ENCODE measurements at places on chromosomes 3 and 15.

GRCh38 chr15:100201376-100202280 lies 140.1 kb downstream of the ADAMTS17 start:
- DNase-seq: no peak

GRCh38 chr15:94579286-94579685 lies 347.9 kb downstream of the MCTP2 start:
- DNase-seq: no peak

DNA sequence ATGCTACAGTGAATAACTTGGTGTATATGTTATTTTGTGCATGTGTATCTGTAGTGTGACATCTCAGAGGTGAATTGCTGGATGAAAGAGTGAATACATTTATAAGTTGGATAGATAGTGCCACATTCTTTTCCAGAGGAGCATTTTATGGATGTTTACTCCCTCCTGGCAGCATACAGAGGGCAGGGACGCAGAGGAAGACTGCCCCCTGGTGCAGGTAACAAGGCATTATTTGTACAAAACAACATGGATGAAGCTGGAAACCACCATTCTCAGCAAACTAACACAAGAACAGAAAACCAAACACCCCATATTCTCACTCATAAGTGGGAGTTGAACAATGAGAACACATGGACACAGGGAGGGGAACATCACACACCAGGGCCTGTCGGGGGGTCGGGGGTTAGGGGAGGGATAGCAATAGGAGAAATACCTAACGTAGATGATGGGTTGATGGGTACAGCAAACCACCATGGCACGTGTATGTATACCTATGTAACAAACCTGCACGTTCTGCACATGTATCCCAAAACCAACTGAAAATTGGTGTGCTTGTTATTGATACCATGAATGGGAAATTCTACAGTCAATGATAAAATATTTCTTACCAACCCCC lies 57.9 kb upstream of the CTXND1 start:
- DNase-seq: no peak

GRCh38 chr3:83500931-83501330 lies 1457.9 kb upstream of the CADM2 start:
- DNase-seq: no peak

GRCh38 chr3:12660196-12660595 lies 3.7 kb downstream of the RAF1 start:
- DNase-seq: no peak

DNA sequence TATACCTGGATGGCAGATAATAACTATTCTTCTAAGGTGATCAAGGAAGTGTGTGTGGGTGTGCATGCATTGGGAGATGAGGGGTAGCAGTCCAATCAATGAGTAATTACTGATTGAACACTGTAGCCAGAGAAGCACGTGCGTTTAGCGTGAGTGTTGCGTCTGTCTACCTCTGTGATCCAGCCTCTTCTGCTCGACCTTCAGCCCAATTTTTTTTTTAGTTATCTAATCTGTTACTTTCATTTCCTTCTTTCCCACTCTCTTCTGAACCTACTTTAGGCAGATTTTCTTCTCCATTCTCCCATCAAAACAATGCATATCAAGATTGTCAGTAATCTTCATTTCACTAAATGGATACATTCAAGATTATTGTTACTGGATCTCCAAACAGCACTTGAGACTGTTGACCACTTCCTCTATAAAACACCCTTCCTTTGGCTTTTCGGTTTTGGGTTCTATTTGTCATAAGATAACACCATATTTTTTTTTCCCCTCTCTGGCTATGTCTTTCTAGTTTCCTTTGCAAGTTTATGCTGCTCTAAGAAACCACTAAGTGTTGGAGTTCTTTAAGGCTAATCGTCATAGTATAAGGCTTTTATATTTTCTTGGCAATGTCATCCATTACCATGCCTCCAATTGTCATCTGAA lies 41.0 kb downstream of the MCTP2 start:
- no peak for DNase-seq

GRCh38 chr3:182740710-182741109 lies 52.6 kb upstream of the ATP11B start:
- DNase-seq: no peak

DNA sequence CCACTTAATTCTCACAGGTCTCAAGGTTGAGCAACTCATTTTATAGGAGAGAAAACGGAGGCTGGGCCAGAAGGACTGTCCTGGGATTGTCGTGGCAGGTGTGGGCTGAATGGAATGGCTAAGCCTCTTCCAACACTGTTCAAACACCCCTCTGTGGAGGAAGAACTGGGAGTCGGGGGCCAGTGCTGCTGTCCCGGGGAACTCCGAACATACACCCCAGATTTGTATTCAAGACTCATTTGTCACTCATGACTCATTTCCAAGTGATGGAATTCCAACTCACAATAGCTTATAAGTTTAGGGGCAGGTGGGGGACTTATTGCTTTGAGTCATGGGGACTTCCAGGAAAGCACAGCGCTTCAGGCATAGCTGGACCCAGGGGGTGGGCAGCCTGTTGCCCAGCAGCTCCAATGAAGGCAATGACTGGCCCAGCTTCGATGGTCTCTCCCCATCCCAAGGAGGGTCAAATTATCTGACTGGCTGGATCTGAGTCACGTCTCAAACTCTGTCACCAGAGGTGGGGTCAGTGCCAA lies 72.5 kb downstream of the TM2D3 start:
- DNase-seq: no peak

- DNase-seq: no peak
Observed at GRCh38 chr3:10936686-10937085, 55.9 kb upstream of the SLC6A1 start.

Data from cortex of kidney (tissue), 1 donor.